ENCODE measurements at places on chromosomes 3 and 15.

- no peak for ATAC-seq
Observed at GRCh38 chr3:72143322-72143721, 358.4 kb upstream of the PROK2 start.

GRCh38 chr3:158751316-158751715, 19.1 kb upstream of the RARRES1 start:
- no peak for ATAC-seq

DNA sequence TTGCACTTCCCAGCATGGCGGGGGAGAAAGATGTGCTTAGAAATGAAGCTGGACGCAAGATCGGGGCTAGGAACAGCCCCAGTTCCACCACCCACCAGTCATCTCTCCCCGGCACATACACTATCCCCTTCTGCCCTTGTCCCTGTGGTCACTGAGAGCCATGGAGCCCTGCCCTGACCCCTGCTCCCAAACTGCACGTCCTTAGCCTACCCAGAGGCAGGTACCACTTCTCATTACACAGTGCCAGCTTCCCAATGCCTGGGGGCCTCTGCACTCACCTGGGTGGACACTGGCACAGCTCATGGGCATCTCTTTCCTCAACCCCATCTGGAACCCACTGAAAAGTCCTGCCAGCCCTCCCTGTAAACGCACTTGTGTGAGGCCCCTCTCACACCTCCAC, 139.3 kb upstream of the PRR20G start:
- ATAC-seq, result no peak

DNA sequence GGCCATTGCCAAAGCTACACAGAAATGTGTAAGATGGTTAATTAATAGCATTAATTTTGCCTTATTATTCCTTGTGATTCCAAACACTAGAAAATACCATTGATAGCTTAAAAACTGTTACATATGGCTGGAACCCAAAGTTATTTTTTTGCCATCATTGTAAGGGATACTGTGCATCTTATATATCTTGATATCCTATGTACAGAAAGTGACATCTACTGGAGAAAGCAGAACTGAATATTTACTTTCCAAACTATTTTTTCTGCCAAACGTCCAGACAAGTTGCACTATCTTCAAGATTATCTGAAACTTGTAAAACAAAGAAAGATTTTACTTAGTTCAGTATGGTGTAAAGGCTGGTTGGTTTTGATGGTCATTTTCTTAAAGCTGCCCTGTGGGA, 33.3 kb upstream of the MEIS2 start:
- no peak for ATAC-seq

DNA sequence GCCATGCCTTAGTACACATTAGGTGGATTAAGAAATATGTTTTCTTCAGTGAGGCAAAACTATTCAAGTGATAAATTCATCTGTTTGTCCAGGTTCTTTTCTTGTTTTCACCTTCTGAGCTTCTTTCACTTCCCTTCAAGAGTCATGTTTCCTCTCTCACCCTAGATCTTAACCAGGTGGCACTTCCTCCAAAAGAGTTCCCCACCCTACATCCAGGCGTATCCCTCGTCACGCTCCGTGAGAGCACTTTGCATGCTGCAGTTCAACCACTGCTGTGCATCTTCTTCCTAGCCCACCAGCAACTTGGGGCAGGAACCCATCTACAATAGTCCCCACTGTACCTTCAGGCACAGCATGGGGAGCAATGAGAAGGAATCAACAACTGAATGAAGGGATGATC, 28.9 kb downstream of the OSBPL10 start:
- ATAC-seq, result no peak

- no peak for ATAC-seq
Observed at GRCh38 chr3:25781758-25782594, 1.3 kb downstream of the NGLY1 start.

- no peak for ATAC-seq
Observed at GRCh38 chr3:39592311-39593050, 125.0 kb downstream of the MOBP start.

DNA sequence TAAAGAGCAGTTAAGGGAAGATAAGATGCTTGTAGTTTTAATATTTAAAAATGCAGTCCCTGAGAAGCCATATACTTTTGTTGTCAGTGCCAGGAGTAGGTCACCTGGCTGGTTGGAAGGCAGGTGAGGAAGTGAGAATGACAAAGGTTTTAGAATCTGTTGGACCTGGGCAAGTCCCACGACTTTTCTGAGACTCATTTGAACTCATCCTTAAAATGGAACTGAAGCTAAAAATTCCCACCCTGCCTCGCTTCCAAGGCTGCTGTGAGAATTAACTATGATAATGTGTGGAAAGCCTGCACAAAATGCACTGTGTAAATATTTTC, 77.1 kb downstream of the IQSEC1 start:
- ATAC-seq, result no peak

DNA sequence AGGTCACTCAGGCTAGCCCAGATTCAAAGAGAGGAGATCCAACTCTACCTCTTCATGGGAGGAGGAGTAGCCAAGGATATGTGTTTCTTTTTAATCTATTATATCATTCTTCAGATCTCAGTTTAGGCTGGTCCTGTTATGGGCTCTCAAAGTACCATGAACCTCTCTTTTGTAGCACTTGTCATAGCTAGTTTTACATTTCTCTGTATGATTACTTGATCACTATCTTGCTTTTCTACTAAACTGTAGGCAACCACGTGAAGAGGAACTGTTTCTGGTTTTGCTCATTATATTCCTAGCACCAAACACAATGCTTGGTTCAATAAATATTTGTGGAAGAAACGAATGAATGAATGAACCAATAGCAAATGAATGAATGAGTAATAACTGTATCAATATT, 29.6 kb downstream of the CD86 start:
- peak; percentile 25 for ATAC-seq

DNA sequence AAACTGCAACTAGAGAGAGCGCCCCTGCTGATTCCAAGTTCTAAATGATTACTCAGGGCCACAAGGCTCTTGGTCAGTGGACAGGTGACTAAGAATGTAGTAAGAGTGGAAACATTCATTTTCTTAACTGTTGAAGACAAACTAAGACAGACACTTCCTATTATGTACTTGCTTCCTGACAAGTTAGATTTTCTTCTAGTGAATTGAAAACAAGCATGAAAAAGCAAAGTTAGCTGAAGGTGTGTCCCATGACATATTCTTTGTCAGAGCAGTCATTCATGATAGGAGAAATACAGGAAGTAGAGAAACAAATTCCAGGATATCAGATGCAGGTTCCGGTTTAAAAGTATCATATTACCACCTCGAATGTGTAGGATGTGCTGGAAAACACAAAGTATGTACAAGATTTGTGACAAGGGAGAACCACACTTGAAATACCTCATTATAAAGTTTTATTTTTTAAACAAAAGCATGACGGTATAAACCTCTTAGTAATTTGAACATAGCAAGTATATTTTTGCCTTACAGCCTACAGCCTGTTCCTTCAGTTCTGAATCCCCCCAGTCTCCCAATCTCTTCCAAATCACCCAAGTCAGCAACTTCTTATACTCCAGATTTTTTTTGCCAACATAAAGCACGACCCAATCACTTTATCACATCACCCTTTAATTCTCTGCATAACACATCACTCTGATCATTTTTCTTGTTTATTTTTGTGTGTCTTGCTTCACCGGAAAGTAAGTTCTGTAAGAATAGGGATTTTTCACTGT, 6.2 kb downstream of the TSPAN3 start:
- no peak for ATAC-seq

- no peak for ATAC-seq
Observed at GRCh38 chr15:70761931-70762468, 1.4 kb downstream of the UACA start.

DNA sequence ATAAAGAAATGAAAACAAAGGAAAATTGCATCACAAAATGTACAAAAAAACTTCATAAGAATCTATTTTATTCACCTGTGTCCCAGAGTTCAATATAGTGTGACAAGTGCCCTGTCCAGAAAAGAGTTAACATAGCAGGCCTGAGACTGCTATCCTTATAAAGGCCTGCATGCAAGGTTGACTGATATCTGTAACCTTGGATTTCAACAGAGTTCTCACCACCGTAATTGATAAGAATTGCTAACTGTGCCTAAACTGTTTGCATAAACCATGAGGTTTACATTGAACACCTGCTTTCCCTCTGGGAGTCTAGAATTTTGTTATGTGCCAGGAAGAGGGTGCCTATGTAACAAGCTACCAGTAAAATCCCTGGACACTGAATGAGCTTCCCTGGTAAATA, 461.7 kb upstream of the DPH6 start:
- no peak for ATAC-seq
